ENCODE measurements at places on chromosomes 6 and 20. TPM values are rescaled to one million over a fixed set of nuclear protein-coding genes. Genes with fewer than 3 reads are reported as not detected.

POM121L2 gene
- total RNA-seq = not detected

GNMT gene
- not detected for total RNA-seq

PRDM1 gene
- total RNA-seq = 6.0 TPM

MCHR2 gene
- not detected for total RNA-seq

TSHZ2 gene
- not detected for total RNA-seq

OOEP gene
- not detected for total RNA-seq

PPP1R16B gene
- 0.14 TPM for total RNA-seq

SLC44A4 gene
- total RNA-seq = not detected

FERMT1 gene
- total RNA-seq = 13.4 TPM

Data from A549 treated with GW870086 at 1 μM for 4 hours (cell line).